Activated CD4-positive, alpha-beta T cell treated with anti-CD3 and anti-CD28 coated beads, Interleukin-2, amount 50 U/mL, for 1 hour (primary cell): ENCODE measurements at places on chromosomes 5 and 9.

DNA sequence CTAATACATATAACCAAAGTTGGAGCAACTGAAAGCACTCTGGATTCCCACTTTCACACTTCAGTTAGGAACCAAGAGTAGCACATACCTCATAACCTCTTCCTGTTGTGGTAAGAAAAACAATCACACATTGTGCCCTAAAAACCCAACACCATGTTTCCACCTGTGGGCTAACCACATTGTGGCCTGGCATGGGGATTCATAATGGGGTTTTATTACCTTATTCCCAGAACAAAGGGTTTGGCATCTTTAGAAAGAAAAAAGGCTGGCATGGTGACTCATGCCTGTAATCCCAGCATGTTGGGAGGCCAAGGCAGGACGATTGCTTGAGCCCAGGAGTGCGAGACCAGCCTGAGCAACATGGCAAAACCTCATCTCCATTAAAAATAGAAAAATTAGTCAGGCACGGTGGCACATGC lies 60.6 kb downstream of the HSD17B3 start:
- peak; percentile 8 for DNase-seq

DNA sequence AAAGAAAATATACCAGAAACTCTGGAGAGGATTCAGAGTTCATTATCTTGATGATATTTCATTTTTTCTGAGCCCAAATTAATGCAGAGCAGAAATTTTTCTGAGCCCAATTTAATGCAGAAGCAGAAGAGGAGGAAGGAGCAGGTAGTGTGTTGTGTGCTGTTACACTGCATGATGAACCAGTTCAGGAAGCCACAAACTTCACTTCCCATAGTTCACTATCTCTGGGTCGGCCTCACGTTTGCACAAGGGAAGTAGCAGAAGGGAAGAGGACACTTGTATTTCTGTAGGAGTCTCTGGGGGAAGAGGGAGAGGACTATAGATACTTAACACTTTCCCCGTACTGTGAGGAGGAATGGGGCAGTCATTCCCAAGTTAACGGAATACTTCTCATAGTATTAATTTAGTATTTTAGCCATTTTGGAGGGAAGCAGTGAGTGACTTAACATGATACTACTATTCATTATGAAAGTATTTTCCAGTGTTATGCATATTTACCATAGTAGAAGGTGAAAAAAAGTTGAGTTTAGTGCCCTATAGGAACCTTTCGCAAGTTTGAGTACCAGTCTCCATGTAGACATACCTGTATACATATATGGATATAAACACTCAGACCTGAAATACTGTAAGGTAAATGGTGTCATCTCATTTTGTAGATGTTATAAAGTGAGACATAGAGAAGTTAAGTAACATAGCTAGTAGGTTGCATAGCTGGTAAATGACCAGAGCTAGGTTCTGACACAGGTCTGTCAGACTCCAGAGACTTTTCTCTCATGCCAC lies 30.0 kb downstream of the XPA start:
- DNase-seq, result no peak

- no peak for DNase-seq
Measured at GRCh38 chr9:33731142-33731541, 64.2 kb upstream of the PRSS3 start.

DNA sequence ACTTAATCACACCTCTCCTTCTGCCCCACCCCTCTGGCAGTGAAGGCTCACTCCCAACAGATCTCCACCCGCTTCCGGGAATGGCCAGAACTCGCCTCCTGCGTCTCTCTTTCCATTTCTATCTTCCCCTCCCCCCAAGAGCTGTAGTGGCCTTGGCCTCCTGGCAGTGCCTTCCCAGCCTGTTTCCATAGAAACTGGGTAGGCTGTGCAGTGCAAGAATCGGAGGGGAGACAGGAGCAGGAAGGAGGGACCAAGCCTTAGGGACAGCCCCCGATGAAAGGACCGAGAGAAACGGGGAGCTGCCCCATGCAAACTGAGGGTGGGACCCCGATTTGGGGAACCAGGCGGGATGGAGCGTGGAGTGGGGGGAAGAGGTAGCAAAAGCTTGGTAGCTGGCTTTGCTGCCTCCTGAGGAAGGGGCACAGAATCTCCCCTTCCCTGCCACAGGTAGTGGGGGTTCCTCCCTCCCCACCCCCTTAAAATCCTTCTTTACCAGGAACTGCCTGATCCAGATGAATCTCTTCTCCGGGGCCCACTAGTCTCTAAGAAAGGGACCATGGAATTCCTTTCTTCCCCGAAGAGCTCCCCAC lies 4.5 kb upstream of the PCDH1 start:
- DNase-seq, result no peak

DNA sequence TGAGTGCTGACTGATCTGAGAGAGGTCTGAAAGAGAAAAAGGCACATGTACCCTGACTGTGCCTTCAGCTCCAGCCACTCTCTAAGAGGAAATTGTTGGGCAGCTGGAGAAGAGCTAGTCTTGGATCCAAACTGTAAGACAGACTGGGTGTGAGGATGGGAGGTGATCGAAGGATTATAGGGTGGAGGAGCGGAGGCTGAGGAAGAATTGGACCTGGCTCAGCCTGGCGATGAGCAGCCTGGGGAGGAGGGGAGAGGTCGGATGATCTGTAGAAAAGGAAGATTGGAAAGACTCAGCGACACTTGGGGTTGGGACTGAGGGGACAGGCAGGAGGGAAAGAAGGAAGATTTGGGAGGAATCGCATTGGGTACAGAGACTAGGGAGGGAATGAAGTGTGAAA lies 98.6 kb upstream of the SLC25A48 start:
- DNase-seq, result no peak
